ENCODE measurements at places on chromosomes 7 and 10.
A peak's percentile ranks its signal among the peaks of the same experiment; 100 is the strongest.

GRCh38 chr10:92920866-92921265 is 72.5 kb downstream of the EXOC6 start:
- no peak overlapping the region for H3K27ac ChIP-seq
- no peak for DNase-seq
- no peaks in the 10 kb centered on the region for H3K4me1 ChIP-seq
- peaks cover 20% of the 10 kb centered on the region for H3K36me3 ChIP-seq

GRCh38 chr10:22893781-22894180 is 34.1 kb upstream of the ARMC3 start:
- H3K4me1 ChIP-seq: no peaks in the 10 kb centered on the region
- no peak overlapping the region for H3K27ac ChIP-seq
- H3K36me3 ChIP-seq: no peaks in the 10 kb centered on the region

GRCh38 chr10:24622781-24623301 is 100.8 kb downstream of the ARHGAP21 start:
- H3K36me3 ChIP-seq: no peaks in the 10 kb centered on the region
- H3K27me3 ChIP-seq: no peaks in the 10 kb centered on the region
- DNase-seq: no peak
- H3K4me3 ChIP-seq: no peak overlapping the region
- H3K27ac ChIP-seq: peak overlapping the region; percentile 6

DNA sequence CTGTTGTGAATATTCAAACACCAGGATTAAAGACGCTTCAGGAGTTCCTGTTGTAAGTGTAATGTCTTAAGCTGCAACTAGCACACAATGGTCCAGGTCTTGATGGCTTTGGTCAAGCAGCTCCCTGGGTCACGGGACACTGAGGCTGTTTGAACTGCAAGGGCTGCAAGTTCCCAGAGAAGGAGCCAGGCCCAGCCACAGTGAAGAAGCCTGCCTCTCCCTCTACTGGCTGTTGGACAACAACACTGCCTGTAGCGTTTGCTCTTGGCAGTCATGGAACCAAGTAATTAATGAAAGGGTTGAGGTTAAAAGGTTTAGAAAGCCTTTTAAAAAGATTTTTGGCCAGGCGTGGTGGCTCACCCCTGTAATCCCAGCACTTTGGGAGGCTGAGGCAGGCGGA is 31.9 kb upstream of the GUSB start:
- H3K27ac ChIP-seq: no peak overlapping the region
- H3K27me3 ChIP-seq: peaks cover 15% of the 10 kb centered on the region
- no peaks in the 10 kb centered on the region for H3K4me1 ChIP-seq
- H3K36me3 ChIP-seq: peaks cover 1% of the 10 kb centered on the region

DNA sequence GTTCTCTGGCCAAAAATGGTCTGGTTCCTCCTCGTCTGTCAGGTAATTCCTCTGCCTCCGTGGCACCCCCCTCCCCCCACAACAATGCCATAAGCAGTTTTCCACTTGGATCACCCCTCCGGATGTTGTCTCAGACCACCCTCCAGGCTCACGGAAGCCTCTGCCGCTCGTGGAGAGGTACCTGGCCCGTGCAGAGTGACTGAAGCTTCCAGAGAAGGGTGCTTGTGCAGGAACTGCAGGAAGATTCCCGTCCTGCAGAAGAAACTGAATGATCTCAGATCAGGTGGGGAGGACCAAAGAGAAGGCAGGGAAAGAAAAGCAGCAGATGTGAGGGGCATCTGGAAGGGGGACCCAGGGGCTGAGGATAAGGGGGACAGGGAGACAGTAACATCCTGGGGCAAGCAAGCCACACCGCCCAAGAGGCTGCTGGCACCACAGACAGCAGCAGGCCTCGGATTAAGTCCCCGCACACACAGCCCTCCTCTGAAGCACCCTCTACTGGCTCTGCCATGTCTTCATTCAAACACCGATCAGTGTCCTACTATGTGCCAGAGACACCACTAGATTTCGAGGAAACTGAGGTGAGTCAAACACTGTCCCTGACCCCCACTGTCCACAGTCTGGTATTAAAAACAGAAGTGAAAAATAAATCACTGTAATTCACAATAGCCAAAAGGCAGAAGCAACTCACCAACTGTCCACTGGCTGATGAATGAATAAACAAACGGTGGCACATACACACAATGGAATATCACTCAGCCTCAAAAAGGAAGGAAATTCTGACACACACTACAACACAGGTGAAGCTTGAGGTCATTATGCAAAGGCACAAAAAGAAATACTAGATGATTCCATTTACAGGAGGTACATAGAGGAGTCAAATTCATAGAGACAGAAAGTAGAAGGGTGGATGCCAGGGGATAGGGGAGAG is 26.4 kb downstream of the KIAA1549 start:
- H3K27ac ChIP-seq: no peak overlapping the region
- peaks cover 2% of the 10 kb centered on the region for H3K4me1 ChIP-seq
- no peaks in the 10 kb centered on the region for H3K36me3 ChIP-seq
- no peak overlapping the region for H3K4me3 ChIP-seq
- DNase-seq: no peak

GRCh38 chr10:87093632-87094372 is 841 bp downstream of the GLUD1 start:
- H3K4me3 ChIP-seq: peak overlapping the region; percentile 91
- H3K4me1 ChIP-seq: peaks cover 34% of the 10 kb centered on the region
- peaks cover 3% of the 10 kb centered on the region for H3K36me3 ChIP-seq
- H3K27me3 ChIP-seq: no peaks in the 10 kb centered on the region
- peak; percentile 52 for DNase-seq
- peak overlapping the region; percentile 85 for H3K27ac ChIP-seq

- H3K27me3 ChIP-seq: peaks cover 3% of the 10 kb centered on the region
- H3K36me3 ChIP-seq: no peaks in the 10 kb centered on the region
- DNase-seq: no peak
- H3K4me3 ChIP-seq: no peak overlapping the region
- H3K4me1 ChIP-seq: peaks cover 5% of the 10 kb centered on the region
These were observed 56.3 kb downstream of the IFIT5 start for GRCh38 chr10:89470628-89471027.

DNA sequence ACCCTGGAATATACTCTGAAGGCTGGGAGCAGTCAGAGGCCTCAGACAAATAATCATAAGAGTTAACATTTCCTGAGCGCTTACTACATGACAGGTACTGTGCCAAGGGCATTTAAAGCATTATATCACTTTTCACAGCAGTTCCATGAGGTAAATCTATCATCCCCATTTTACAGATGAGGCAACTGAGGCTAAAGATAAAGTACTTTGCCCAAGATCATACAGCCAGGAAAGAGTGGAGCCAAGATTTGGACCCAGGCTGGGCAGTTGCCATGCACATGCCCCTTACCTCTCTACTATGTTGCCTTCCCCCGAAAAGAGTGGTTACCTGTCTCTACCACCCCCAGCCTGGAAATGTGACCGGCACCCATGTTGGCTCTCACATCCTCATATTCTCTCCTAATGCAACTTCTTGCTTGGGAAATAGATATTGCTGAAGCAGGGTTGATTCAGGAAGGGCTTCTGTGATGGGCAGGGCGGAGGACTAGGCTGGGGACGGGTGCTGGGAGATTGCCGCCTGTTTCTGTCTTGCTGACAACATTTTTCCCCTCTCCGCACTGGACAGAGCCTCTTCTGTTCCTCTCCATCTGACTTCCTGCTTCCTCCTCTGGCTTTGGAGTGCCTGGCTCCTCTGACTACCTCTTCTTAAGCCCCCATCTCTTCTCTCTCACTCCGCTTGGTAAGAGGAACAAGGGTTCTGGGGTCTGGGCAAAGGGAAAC is 13.8 kb downstream of the SMO start:
- no peak overlapping the region for H3K27ac ChIP-seq
- H3K36me3 ChIP-seq: no peaks in the 10 kb centered on the region
- no peak overlapping the region for H3K4me3 ChIP-seq
- no peaks in the 10 kb centered on the region for H3K27me3 ChIP-seq

All from memory B cell (primary cell).